Smooth muscle cell of the umbilical artery (primary cell): ENCODE measurements at places on chromosomes 6 and 20. TPM values are rescaled to one million over a fixed set of nuclear protein-coding genes. Genes with fewer than 3 reads are reported as not detected.

The NOTCH4 gene
- 0.42 and 1.5 TPM in 2 replicates for total RNA-seq

The ABHD12 gene
- 39.2 and 43.0 TPM in 2 replicates for total RNA-seq

The SPAG4 gene
- 18.6 and 31.5 TPM in 2 replicates for total RNA-seq

The PKHD1 gene
- total RNA-seq = not detected in 2 replicates

The DYNLT2 gene
- total RNA-seq = 0.83 and 1.2 TPM in 2 replicates

The SLC22A23 gene
- 0.55 and 0.59 TPM in 2 replicates for total RNA-seq

The FOXF2 gene
- total RNA-seq = under 0.01 TPM in 1 of 2 replicates, not detected in the other

The RSPH4A gene
- total RNA-seq = 0.05 and 0.30 TPM in 2 replicates

The BPI gene
- not detected in 2 replicates for total RNA-seq

The SOX4 gene
- total RNA-seq = 18.6 and 29.7 TPM in 2 replicates

The CEBPB gene
- 51.1 and 107 TPM in 2 replicates for total RNA-seq

The NOL4L gene
- 9.5 and 11.4 TPM in 2 replicates for total RNA-seq

The ME1 gene
- 43.7 and 48.9 TPM in 2 replicates for total RNA-seq

The ZFP57 gene
- 0.69 TPM in 1 of 2 replicates, not detected in the other for total RNA-seq
